Neural crest cell (in vitro differentiated cells): ENCODE measurements at places on chromosomes 16 and 17. TPM values are rescaled to one million over a fixed set of nuclear protein-coding genes. Genes with fewer than 3 reads are reported as not detected.

- DNase-seq, result no peak
Measured at GRCh38 chr16:5850632-5851392, 753.2 kb upstream of the EEF2KMT start.

DNA sequence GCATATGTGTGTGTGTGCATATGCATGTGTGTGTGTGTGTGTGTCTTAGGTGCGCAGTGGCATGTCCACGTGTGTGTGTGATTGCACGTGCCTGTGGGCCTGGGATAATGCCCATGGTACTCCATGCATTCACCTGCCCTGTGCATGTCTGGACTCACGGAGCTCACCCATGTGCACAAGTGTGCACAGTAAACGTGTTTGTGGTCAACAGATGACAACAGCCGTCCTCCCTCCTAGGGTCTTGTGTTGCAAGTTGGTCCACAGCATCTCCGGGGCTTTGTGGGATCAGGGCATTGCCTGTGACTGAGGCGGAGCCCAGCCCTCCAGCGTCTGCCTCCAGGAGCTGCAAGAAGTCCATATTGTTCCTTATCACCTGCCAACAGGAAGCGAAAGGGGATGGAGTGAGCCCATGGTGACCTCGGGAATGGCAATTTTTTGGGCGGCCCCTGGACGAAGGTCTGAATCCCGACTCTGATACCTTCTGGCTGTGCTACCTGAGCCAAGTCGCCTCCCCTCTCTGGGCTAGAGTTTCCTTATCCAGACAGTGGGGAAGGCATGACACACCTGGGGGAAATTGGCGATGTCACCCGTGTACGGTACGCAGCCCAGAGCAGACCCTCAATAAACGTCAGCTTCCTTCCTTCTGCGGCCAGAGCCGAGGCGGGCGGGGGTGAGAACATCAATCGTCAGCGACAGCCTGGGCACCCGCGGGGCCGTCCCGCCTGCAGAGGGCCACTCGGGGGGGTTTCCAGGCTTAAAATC is 47.6 kb downstream of the IL21R start:
- no peak for DNase-seq

GRCh38 chr17:42135151-42135550 is 12.5 kb downstream of the HSPB9 start:
- no peak for DNase-seq

GRCh38 chr17:2215616-2216364 is 87.8 kb downstream of the SMG6 start:
- no peak for DNase-seq

GRCh38 chr17:5871666-5872065 is 198.5 kb upstream of the WSCD1 start:
- no peak for DNase-seq

- no peak for DNase-seq
Measured at GRCh38 chr16:78641433-78641832, 542.0 kb downstream of the WWOX start.

The TNK1 gene
- total RNA-seq, result 0.21 and 0.43 TPM in 2 replicates

The KREMEN2 gene
- total RNA-seq, result 1.0 TPM in 2 replicates

The PABPN1L gene
- total RNA-seq, result not detected in 2 replicates
